ENCODE measurements at places on chromosomes 16 and 17.

DNA sequence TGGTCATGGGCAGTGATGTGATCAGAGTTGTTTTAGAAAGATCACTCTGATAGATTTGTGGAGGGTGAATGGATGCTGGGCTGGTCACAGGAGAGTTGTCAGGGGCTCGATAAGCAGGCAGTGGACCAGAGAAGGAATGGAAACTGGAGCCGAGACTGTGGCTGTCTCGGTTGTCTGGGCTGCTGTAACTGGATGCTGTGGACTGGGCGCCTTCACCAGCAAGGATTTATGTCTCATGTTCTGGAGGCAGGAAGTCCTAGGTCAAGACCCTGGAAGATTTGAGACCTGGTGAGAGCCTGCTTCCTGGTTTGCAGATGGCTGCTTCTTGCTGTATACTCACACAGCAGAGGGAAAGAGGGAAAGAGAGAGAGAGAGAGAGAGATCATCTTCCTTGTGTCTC, 203.6 kb downstream of the HS3ST4 start:
- no peak for DNase-seq

GRCh38 chr16:79316004-79316458, 284.5 kb downstream of the MAF start:
- DNase-seq, result no peak

- peak; percentile 89 for DNase-seq
These were observed 11.9 kb upstream of the SP6 start for GRCh38 chr17:47862621-47863440.

DNA sequence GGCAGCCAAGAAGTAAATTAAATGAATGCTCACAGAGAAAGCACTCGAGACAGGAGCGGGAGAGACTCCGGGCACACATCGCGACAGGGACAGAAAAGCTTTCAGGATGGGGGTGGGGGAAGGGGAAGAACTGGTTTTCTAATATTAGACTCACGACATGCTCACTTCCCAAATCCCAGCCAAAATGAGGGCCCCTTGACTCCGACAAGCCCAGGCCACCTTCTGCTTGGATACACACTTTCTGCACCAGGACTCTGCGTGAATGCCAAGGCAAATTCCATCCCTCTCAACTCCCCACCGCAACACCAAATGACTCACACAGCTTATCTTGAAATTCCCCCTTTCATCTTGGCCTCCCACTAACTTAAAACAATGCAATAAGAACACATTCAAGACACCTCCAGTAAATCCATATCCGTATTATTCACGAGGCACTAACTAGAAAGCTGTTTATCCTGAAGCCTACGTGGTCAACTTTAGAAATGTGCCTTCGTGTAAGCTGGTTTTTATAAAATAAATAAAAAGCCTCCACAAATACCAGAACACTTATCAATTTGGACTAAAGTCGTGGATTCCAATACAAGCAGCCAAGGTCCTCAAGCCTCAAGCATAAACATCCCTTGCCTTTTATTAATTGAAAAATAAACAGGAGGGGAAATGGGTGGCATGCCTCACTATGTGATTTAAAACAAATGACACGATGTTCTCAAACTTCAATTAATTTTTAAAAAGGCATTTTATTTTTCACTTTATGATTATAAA, 46.1 kb downstream of the NXN start:
- DNase-seq, result peak; percentile 88

GRCh38 chr17:46195217-46195855, 2.1 kb upstream of the KANSL1 start:
- no peak for DNase-seq

DNA sequence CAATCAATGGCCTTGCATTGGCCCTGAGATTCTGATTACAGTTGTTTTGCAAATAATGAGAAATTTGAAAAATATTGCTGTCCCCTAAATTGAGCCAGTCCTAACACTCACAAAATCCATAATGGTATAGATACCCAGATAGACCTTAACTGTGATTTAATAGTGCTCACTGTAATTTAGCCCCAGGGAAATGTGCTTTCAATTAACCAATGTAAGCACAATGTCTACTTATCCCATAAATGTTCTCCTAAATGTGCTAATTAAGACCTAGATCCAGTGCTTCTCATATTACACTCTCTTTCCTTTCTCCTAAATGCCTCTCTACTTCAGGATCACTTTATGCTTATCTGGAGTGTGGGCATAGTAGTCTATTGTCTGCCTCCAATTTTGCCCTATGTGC, 417.8 kb upstream of the CCL2 start:
- no peak for DNase-seq

- peak; percentile 20 for DNase-seq
These were observed 18.2 kb downstream of the PCTP start for GRCh38 chr17:55768936-55769624.

- DNase-seq, result no peak
These were observed 267.5 kb downstream of the HS3ST4 start for GRCh38 chr16:25959221-25959620.

DNA sequence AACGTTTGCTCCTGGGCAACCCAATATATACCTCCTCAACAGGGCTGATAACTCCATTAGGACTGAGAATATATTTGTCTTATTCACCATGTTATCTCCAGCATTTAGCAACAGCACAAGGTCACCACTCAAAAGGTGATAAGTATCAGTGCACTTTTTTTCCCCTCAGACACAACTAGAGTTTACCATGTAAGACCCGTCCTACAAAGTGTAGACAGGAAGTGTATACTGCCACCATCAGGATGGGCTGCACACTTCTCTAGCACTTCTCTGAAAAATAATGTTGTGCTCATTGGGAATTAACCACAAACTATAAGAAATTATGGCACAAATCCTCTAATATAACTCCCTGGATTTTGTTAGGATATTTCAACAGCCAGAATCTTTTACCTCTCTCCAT, 5.7 kb upstream of the VAT1L start:
- peak; percentile 28 for DNase-seq

- no peak for DNase-seq
These were observed 63.0 kb downstream of the NLK start for GRCh38 chr17:28105501-28105900.

GRCh38 chr17:41296846-41297245, 5.8 kb downstream of the KRTAP29-1 start:
- DNase-seq, result no peak

GRCh38 chr16:83959656-83960434, 6.8 kb downstream of the OSGIN1 start:
- no peak for DNase-seq

GRCh38 chr16:24858219-24859041, 12.7 kb downstream of the SLC5A11 start:
- DNase-seq, result peak; percentile 79

- DNase-seq, result peak; percentile 93
These were observed 37.6 kb downstream of the ARHGAP27 start for GRCh38 chr17:45394913-45395568.
